ENCODE measurements at places on chromosomes 3 and 15.

DNA sequence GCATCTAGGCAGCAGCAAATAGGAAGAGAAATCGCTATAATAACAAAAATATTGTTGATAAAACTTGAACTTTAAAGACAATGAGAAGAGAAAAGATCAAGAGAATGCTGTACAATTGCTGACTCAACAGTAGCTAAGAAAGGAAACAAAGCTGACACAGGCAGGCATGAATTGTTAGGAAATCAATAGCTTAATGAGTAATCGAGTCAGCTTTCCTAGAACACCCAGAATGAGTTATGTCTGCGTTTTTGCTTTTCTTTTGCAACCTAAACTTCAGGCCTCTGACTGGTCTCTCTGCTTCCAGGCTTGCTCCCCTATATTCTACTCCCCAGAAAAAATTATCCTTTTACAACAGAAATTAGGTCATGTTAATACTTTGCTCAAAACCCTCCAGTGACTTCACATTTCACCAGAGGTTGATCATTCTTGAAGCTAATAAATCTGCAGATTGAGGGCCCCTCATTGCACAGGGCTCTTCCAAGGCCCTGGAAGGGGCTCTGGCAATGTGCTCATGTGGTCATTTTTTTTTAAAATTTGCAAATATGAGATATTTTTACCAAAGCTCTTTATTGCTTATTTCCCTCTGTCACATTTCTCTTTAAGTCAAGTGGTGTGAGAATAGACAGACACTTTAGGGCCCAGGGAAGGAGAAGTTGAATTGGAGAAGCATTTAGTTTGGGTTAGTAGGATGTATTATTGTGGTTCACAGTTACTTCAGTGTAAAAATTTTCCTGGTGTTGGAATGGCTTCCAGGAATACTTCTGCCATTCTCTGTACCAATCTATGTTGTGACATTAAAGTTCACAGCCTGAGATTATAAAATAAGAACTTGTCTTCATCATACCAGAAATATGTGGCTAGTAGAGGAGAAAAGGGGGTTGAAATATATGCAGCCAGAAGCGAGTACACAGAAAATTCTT, 116.3 kb downstream of the TMCO5A start:
- DNase-seq = no peak

DNA sequence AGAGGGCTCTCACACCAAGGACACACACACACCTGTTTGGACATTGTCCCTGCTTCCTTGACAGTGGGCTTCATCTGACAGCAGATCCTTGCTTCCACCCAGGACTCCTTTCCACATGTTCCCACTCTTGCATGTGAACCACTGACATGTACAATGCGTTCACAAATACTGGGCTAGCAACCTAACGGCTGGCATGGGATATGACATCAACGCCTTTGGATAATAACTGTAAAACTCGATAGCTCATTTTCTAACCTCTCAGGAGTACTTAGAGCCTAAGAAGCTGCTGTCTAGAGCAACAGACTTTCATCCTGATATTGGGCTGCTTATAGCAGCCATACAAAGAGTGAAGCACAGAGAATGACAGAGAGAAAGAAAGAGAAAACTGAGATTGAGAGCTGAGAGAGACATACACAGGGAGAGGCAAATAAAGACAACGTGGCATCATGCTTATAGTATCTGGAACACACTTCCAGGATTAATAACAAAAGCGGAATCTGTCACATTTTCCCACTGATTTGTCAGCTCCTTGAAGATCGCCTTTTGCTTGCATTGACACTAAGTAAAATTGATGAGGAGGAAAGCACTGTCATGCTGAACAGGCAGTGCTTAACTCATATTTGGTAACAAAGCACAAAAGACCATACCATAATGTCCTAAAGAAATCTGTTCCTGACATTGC, 1.7 kb downstream of the GUCA1C start:
- DNase-seq = no peak

- no peak for DNase-seq
Measured at GRCh38 chr15:77456746-77457145, 36.1 kb downstream of the HMG20A start.

DNA sequence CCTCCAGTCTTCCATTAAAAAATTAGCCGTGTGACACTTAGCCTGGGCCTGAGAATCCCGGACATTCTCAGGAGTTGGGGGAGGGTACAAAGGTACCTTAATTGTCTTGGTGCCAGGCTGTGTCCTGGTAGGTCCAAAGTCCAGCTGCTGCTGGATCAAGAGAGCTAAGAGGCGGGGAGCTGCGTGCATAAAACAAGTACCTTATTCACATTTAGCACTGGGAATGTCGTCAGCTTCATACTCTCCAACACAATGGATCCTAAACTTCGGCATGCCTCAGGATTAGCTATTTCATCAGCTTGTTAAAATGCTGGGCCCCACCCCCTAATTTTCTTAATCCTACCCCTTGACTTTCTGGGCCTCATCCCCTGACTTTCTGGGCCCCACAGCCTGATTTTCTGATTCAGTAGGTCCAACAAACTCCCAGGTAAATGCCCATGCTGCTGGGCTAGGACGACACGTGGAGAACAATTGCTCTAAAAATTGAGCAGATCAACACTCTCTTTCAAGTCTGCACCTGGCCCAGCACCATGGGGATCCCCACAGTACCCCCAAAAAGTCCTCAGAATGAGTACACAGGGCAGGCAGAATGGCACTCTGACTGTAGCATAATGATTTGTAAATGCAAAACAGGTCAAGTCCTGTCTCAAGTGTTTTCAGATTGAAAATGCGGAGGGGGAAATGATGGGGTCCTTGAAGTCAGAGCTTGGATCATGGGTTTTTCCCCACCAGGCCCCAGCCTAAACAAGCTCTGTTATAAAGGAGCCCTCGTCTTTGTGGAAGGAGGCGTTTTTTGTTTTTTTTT, 5.6 kb upstream of the AEN start:
- DNase-seq = no peak

GRCh38 chr15:72724028-72724427, 38.0 kb downstream of the BBS4 start:
- no peak for DNase-seq

- no peak for DNase-seq
Measured at GRCh38 chr3:183278479-183279088, 25.5 kb downstream of the B3GNT5 start.

DNA sequence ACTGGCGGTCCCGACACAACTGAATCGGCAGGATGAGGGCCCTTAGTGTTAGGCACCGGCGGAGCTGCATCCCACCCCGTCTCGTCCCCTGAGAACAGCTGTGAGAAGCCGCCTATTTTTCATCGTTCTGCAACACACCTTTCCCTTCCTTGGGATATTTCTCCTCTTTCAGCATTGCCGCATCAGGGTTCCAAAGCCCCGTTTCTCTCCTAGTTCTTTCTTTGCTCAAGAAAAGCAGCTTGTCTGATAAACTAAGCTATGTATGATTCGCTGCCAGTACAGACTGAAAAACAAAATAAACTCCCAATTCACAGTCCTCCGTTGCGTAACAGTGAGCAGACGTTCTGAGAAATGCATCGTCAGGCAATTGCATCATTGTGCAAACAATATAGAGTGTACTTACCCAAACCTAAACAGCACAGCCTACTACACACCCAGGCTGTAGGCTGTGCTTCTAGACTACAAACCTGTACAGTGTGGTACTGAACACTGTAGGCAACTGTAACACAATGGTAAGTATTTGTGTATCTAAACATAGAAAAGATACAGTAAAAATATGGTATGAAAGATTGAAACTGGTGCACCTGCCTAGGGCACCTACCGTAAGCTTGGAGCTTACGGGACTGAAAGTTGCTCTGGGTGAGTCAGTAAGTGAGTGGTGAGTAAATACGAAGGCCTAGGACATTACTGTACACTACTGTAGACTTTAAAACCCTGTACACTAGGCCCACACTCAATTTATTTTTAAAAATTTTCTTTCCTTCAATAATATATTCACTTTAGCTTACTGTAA, 8.9 kb upstream of the ADAMTS17 start:
- DNase-seq = no peak

GRCh38 chr15:68637767-68638404, 59.1 kb downstream of the CORO2B start:
- DNase-seq = no peak

DNA sequence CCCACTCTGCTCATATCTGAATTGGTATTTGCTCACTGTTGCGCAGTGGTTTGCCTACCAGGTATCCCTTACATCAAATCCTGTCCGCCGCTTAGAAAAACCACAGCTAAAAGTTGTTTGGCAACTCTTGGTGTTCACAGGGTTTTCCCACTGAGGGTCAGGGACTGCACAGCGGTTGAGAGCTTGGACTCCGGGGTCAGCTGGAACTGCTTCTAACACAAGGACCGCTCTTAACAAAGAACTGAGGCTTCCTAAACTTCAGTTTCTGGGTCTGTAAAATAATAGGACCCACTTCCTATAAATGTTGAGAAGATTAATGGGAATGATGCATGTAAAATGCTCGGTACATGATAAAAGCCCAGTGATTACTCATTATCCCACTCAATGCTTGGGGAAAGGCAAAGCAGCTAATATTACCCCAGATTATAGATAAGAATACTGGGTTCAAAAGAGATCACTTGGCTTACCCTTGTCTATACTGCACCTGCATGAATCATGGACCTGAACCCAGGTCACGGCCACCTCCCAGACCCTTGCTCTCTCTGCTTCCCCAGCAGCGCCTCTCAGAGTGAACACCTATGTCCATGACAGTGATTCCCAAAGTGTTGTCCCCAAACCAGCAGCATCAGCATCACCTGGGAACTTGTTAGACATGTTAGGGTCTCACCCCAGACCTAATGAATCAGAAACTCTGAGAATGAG, 36.1 kb downstream of the LIPC start:
- no peak for DNase-seq

DNA sequence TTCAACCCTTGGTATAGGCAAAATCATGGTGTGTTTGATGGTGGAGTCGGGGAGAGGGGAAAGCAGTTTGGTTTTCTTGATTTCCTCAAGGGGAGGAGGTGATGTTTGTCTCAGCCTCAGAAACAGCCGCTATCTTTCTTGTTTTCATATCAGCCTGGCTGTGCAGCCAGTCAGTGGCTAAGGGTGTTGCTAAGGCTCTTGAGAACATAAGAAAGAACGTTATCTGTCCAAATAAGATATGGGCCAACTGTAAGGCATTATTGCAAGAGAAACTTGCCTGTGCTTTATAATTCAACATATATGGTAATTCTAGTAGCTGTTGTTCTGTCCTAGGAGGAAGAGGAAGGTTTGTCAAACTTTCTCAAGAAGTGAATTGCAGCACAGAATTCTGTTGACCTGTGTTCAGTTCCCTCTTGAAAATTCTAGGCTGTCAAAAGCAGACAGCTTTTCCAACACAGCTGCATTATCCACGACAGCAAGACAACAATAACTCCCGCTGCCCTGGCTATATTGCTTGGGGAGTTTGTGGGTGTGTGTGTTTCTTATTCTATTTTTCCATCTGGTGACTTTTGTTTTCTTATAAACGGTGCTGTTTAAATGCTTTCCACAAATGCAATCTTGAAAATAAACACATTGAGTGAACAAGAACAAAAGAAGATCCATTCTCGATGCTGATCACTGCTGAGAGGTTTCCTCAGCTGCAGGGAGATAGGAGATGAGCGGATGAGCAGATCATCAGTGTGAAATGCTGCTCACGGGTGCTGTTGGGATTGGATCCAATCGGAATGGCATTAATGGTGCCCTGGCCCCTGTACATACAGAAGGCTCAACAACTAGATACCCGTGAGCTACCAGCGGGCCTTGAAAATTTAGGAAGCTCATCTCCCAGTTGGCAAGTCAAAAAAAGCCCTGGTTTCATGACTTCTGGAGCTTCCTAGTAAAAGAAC, 90.8 kb upstream of the TNFAIP8L3 start:
- DNase-seq = no peak

- DNase-seq = no peak
Measured at GRCh38 chr3:194308601-194309449, 42.3 kb downstream of the CPN2 start.

DNA sequence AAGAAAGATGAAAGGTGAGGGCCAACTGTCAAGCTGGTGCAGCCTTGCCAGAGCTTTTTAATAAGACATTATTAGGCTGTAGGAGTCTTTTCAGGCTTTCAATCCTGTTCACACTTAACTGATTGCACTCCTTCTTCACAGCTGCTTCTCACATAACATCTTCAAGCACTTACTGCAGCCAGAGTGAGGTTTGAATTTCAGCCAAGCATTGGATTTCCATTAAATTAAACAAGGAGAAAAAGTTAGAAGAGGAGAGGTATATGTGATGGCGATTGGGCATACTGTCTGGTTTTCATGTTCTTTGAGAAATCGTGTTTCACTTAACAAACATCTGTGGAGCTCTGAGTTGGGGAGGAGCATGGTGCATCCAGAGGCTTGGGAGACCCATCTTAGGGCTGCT, 392.8 kb upstream of the LRRC3B start:
- no peak for DNase-seq
